ENCODE measurements at places on chromosomes 16 and 17.

- no peak for DNase-seq
Measured at GRCh38 chr16:84839054-84839453, 19.3 kb downstream of the CRISPLD2 start.

GRCh38 chr17:70086516-70086915 lies 11.5 kb downstream of the KCNJ16 start:
- DNase-seq = no peak

DNA sequence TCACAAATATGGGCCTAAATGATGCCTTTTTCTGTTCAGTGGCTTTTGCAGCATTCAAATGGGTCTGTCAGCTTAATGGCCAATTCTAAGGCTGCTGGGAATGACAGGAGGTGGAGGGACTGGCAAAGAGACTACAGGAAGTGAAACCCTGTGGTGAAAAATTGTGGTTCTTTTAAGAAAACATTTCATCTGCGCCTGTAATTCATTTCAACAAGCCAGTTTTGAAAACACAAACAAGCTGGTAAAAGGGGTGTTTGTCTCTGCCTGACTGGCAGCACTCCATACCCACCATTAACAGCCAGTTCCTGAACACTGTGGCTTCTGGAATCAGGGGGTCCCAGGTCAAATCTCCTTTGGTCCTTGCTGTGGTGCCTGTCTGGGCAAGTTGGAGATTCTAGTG lies 3.6 kb upstream of the KDM8 start:
- DNase-seq = no peak

GRCh38 chr16:11686713-11687380 lies 18.6 kb downstream of the SNN start:
- DNase-seq = no peak
